ENCODE measurements at places on chromosomes 5 and 9.

DNA sequence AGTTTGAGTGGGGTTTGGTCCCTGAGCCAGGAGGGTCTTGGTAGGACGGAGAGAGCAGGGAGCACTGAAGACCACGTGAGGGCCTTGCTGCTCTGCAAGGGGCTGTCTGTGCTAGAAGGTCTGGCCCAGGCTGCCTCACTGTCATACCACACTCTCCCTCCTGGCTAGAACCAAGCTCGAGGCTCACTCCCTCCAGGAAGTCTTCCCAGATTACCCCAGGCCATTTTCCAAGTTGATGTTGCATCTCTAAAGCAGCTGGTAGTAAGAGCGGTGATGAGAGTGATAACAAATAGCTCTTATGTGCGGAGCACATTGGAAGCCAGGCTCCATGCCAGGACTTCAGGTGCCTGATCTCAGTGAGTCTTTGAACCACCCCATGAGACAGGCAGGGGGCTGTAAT lies 6.6 kb downstream of the MYMK start:
- DNase-seq: no peak

GRCh38 chr9:122122468-122122867 lies 29.4 kb upstream of the TTLL11 start:
- no peak for DNase-seq

DNA sequence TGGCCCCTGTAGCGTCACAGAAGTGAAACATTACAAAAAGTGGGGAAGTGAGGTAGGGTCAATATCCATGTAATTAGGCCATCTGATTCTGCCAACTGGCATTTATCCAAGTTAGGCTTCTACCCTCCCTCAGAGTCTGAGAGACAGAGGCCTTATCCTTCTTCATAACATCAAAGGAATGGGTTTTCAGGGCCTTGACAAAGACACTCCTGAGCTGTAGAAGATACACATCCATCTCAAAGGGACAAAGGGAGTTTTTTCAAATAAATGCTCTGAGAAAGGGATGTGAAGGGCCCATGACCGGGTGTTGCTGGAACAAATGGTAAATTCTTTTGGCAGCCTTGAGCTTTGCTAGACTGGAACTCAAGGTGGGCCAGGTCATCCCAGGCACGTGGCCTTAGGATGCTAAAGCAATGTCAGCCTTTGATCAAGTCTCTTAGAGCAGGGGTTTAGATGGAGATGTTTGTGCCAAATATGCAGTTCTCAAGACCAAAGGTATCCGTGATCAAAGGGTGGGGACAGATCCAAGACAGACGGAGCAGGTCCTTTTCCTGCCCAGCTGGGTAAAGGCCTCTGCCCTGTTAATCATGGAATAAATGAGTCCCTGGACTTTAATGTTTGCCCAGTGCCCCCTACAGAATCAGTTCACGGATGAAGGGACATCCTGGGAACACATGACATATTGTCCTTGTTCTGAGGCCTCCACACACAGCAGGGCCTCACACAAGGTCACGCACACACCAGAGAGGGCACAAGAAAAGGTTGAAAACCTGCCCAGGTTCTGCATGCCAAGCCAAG lies 10.0 kb upstream of the FAM169A start:
- DNase-seq: no peak

DNA sequence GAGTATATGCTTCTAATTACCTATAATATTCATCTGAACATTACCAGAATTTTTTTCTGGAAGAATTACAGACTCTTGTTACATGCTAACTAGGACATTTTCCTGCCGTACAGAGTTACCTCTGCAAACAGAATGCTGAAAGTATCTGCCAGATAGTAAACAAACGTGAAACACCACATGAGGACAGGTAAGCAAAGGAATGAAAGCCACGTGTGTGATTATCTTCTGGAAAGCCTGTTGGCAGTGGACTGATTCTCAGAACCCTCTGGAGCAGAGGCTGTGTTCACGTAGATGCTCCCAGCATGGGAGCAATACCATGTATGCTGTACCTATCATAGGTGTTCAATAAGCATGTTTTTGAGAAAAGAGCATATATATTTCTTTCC lies 472.6 kb downstream of the ENC1 start:
- DNase-seq: no peak

- DNase-seq: peak; percentile 70
Observed at GRCh38 chr9:4987961-4988421, 2.9 kb downstream of the JAK2 start.

GRCh38 chr5:72222521-72222920 lies 97.5 kb downstream of the MRPS27 start:
- no peak for DNase-seq

- peak; percentile 10 for DNase-seq
Observed at GRCh38 chr9:16343249-16344237, 526.9 kb downstream of the BNC2 start.

- no peak for DNase-seq
Observed at GRCh38 chr5:149585910-149586309, 4.6 kb downstream of the ARHGEF37 start.

GRCh38 chr5:80408484-80409366 lies 861 bp downstream of the ZFYVE16 start:
- DNase-seq: peak; percentile 52

DNA sequence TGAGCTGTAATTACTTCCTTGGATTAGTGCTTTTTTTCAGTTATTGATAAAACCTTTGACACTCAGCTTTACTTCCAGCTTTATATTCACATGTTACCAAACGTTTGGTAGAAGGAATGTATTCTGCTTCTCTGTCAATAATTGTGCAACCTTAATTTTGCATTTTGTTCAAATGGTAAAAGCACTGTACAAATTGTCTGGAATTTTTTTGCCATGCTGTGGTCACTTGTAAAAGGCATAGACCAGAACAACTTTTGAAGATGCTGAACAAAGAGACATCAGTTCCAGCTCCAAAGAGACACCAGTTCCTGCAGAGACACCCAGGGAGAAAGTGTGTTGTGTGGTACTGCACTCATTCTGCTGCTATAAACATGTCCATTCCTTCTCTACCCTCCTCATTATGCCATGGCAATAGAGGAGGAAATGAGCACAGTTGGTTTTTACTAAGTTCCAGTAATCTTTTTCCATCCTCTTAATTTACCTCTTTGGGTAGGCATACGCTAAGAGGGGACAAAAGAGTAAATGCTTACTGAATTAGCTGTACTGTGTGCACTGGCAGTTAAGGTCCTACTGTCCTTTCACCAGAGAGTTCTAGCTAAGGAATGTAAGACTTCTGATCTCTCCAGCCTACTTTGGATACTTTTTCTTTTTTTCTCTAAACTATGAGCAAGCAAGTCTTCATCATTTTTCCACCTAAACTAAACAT lies 387.4 kb downstream of the FGF10 start:
- DNase-seq: peak; percentile 7

Measured in LHCN-M2 (cell line).